ENCODE measurements at places on chromosomes 16 and 17. TPM values are rescaled to one million over a fixed set of nuclear protein-coding genes. Genes with fewer than 3 reads are reported as not detected.

DNA sequence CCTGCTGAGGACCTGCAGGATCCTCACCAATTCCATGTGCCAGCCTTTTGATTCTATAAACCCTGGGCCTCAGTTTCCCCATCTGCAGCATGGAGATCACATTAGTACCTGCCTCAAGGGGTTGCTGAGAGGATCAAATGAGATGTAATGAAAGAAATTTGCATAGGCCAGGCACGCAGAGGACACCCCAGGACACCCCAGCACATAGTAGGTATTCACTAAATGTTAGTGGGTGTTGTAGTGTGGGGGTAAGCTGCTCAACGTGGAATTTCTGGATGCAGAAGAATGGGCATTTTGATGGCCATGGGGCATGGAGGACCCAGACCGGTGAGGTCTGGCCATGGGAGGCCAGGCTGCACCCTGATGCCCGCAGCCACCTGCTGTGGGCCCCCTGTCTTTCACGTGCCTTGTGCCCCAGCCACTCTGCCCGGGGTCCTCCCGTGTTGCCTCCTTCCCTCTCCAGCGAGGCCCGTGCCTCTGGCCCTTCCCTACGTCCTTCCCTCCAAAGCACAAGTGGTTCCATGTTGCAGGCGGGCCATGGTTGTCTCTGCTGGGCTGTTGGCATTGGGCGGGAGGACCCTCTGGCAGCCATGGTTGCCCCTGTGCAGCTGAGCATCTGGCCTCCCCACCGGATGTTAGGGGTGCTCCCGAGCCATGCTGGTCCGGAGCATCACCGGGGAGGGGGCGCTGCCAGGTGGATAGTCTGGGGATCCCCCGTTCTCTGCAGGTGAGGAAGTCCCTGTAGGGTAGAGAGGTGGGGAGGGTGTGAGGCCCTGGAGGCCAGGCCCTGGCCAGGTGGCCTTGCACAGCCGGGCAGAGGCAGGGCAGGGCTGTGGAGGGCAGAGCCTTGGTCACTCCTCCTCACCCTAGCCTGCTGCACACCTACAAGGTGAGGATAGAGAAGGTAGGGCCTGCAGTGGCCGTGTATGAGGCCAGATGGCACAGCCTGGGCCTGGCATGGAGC lies 8.6 kb downstream of the MAP2K3 start:
- no peak for DNase-seq

DNA sequence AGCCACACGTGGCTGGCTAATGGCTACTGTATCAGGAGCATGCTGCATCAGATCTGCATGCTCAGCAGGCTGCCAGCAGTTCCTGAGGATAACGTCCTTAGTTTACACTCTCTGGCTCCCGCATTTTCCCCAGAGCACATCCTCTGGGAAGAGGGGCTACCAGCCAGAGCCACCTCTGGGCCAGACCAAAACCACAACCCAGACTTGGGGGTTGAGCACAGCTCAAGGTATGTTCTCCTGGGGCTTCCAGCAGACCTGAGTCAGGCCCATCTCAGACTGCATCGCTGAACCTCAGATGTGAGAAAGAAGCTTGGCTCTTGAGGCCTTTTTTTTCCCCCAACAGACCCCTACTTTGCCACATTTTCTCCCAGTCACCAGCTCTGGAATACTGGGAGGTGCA lies 23.7 kb upstream of the WSCD1 start:
- no peak for DNase-seq

DNA sequence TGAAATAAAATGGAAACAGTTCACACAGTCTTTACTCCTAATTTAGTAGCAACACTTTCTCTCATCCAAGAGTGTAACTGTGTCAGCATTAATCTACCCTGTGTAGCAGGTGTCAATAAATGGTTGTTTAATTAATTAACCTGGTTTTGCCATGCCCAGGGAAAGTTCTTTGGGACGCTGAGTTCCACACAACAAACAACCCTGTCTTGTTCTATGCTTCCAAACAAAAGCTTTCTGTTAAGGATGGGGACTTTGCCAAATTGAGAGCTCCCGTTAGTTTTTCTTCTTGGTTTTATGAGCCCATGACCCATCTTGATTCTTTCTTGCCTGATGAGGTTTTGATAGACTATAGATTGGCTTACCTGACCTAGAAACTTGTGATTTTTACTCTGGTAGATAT lies 530.1 kb downstream of the KCNJ2 start:
- DNase-seq = no peak

DNA sequence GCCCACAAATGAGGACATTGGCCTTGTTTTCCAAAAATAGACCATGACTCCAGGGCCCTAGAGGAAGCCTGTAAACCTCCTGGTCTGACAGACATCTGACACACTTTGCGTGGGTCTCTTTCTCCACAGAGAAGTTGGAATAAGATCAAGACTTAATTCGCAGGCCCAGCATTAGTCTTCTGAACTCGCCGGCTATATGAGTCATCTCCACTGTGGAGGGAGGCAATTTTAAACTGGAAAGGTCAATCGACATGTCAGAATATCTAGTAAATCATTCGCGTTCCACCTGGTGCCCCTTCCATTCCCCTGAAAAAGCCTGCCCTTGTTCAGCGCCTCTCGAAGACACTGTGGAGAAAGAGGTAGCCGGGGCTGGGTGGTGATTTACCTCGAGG lies 140.1 kb downstream of the CLEC16A start:
- no peak for DNase-seq

DNA sequence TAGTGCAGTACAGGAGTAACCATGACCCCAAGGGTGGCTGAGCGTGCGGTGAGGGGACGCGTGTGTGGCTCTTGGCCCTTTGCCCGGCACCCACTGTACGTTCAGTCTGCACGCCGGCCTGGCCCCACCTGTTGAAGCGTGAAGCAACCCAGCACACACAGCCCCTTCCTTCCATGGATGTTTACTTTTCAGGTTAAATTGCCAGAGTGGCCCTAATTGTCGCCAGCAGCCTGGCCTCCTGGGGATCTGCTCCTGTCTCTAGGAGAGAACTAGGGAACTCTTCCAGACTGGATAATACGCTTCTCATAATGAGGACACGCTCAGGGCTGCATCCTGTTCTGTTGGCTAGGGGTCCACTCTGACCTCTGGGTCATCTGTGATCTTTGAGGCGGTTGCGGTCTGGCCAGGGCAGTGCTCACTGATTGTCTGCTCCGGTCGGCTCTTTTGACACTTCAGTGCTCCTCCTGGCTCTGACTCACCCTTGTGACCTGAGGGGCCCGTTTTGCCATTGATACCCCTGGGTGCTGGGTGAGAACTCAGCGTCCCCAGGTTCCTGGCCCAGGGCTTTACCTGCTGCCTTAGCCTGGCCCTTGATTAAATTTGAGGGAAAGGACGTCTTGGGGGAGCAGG lies 27.7 kb downstream of the TPSG1 start:
- DNase-seq = no peak

The MYH8 gene
- 69.6 TPM for total RNA-seq

The FSCN2 gene
- 0.69 TPM for total RNA-seq

GRCh38 chr16:648071-648780 lies 939 bp upstream of the WDR90 start:
- no peak for DNase-seq

GRCh38 chr16:85103114-85104079 lies 8.9 kb downstream of the CIBAR2 start:
- no peak for DNase-seq

DNA sequence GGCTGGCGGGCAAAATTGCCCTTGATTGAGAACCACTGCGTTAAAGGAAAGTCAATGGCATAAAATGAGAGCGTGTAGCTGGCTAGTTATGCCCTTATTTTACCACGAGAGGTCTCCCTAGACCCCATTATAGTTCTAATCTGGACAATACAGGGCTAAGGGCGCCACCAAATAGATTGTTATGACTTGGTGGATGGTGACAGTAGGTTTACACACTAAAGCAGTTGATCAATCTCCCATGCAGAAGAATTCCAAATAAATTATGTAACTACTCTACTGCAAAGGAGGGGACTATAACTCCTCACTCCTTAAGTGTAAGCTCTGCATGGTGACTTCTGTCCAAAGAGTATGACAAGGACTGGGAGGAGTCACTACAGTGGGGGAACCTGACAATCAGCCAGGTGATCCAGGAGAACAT lies 20.4 kb upstream of the YPEL2 start:
- no peak for DNase-seq

The NAGLU gene
- total RNA-seq = 18.0 TPM

GRCh38 chr17:63624531-63624880 lies 2.3 kb downstream of the MAP3K3 start:
- DNase-seq = no peak

GRCh38 chr16:11621539-11621919 lies 34.8 kb upstream of the LITAF start:
- DNase-seq = no peak

- no peak for DNase-seq
These were observed 6.8 kb downstream of the ELOB start for GRCh38 chr16:2770057-2770951.

The HCRT gene
- not detected for total RNA-seq

DNA sequence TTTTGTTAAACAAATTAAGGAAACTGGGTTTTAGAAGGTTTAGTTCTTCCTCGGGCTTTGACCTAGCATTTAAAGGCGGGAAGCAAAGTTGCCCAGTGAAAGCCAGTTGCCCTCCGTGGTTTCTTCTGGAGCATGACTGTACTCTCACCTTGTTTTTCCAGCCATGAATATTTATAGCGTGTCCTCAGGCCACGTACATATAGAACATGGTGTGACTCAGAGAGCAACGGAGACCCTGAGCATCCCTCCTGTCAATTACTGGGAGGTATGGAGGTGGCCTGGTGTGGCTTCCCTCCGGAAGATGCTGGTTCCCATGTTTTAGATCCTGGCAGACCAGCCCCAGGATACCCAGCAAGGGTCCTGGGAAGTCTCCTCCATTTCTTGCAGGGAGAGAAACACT lies 48.4 kb downstream of the AKAP1 start:
- DNase-seq = no peak

GRCh38 chr17:2063261-2064146 lies 8.6 kb downstream of the HIC1 start:
- DNase-seq = no peak

DNA sequence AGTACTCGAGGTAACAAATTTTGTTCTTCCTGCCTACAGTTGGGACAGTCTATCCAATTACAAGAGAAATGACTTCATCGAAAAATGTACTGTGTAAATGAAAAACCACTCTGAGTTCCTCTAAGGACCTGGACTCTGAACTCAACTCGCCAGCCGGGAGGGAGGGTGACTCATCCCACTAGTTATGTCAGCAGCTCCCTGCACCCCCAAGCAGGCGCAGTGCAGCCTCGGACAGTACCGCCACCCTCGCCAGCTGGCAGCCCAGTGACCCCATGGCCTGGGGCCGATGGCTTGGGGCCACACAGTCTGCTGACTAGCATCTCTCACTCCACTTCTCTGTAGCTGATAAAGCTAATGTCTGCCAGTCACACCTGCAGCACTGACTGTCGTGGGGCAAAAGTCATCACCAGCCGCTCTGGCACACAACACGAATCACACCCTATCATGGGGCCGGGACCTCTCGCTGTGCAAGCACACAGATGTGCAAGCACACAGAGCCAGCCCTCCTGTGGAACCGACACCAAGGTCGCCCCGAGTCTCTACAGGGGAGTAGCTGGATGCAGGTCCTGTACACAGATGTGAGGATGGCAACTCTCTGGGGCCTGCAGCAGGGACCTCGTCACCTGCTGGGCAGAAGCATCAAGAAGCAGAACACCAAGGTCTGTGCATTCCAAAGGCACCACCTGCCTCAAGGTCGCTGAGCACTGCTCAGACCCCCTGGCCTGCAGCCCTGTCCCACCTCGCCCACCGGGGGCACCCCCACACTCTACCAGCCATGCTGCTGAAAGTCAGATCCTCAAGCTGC lies 5.7 kb downstream of the CSNK1D start:
- no peak for DNase-seq

DNA sequence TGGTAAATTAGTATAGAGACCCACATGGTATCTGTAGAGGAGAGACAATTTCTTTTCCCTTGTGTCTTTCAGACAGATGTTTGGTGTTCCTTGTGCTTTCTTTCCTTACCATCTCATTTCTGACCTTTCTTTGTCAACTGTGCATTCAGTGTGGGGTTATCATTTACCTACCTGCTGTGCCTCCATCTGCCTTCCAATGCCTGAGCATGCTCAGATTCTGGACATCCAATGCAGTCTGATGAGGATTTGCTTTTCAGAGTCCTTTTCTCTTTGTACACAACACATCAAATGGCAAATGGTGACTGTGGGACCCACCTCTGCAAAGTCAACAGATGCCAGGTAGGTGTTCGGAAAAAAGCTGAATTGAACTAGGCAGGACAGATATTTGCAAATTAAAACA lies 364.8 kb downstream of the CA10 start:
- DNase-seq = no peak

The ANKRD40CL gene
- not detected for total RNA-seq

DNA sequence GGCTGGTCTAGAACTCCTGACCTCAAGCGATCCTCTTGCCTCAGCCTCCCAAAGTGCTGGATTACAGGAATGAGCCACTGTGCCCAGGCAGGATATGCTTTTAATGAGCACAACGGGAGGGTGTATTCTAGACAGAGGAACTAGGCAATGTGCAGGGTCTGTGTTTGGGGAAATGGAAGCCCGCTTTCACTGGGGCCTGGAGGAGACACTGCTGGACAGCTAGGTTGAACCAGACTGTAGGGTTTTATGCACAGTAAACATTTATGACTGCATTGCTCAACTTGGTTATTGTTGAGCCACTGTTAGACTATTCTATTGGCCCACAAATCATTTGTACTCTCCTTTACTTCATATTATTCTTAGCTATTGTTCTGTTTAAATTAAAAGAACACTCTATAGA lies 10.2 kb upstream of the SIAH1 start:
- no peak for DNase-seq

The IRX3 gene
- total RNA-seq = 1.3 TPM

The YPEL2 gene
- total RNA-seq = 28.4 TPM

The KCNJ18 gene
- total RNA-seq = not detected

DNA sequence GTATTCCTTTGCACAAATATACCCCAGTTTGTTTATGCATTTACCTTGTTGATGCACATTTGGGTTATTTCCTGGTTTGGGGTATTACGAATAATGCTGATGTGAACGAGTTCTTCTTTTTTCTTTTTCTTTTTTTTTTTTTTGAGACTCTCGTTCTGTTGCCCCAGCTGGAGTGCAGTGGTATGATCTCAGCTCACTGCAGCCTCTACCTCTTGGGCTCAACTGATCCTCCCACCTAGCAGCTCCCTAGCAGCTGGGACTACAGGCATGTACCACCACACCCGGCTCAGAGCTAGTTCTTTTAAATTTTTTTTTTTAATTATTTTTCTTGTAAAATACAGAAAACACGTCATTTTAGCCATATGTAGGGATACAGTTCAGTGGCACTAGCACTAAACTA lies 14.1 kb downstream of the RAB40C start:
- DNase-seq = no peak

- DNase-seq = no peak
These were observed 24.2 kb upstream of the IL17C start for GRCh38 chr16:88613911-88614817.

Data from urinary bladder (tissue), 4 donors.